ENCODE measurements at places on chromosomes 13 and 19. TPM values are rescaled to one million over a fixed set of nuclear protein-coding genes. Genes with fewer than 3 reads are reported as not detected.

The SHC2 gene
- 1.7 TPM for total RNA-seq

The PLPP2 gene
- 2.9 TPM for total RNA-seq

The CLEC11A gene
- total RNA-seq, result 8.0 TPM

The TTC9B gene
- total RNA-seq, result not detected

The COL5A3 gene
- under 0.01 TPM for total RNA-seq

The QPCTL gene
- 26.7 TPM for total RNA-seq

The KDELR1 gene
- 80.3 TPM for total RNA-seq

The DHDH gene
- total RNA-seq, result not detected

The PSG3 gene
- not detected for total RNA-seq

The OR7C1 gene
- total RNA-seq, result not detected

The TMEM238 gene
- total RNA-seq, result not detected

The GCDH gene
- 38.1 TPM for total RNA-seq

The OR1I1 gene
- total RNA-seq, result not detected

The ERICH4 gene
- total RNA-seq, result not detected

The SCEL gene
- total RNA-seq, result not detected

The SLC8A2 gene
- total RNA-seq, result not detected

The MIA gene
- total RNA-seq, result not detected

The S1PR4 gene
- total RNA-seq, result 0.27 TPM

The EIF3K gene
- total RNA-seq, result 418 TPM

The CDC37 gene
- 265 TPM for total RNA-seq

The MAP4K1 gene
- total RNA-seq, result 0.53 TPM

The UBA52 gene
- total RNA-seq, result 567 TPM

The ZNF426 gene
- total RNA-seq, result 24.5 TPM

The NPHS1 gene
- not detected for total RNA-seq

The MISP gene
- total RNA-seq, result not detected

The TEX101 gene
- not detected for total RNA-seq

The PRKD2 gene
- 33.1 TPM for total RNA-seq

The TUBB4A gene
- not detected for total RNA-seq

The ANO8 gene
- total RNA-seq, result 3.2 TPM

The NXNL1 gene
- total RNA-seq, result not detected

The CGB8 gene
- not detected for total RNA-seq

The PLK5 gene
- total RNA-seq, result not detected

The KLK10 gene
- not detected for total RNA-seq

The PEG3 gene
- 1.2 TPM for total RNA-seq

The CYP4F8 gene
- not detected for total RNA-seq

The ZNF549 gene
- total RNA-seq, result 3.5 TPM

The ZNF699 gene
- total RNA-seq, result 6.0 TPM

The ZNF416 gene
- 5.6 TPM for total RNA-seq

The PROZ gene
- not detected for total RNA-seq

The VSTM1 gene
- total RNA-seq, result not detected

The CD22 gene
- total RNA-seq, result not detected

Measured in thoracic aorta endothelial cell (primary cell).